ENCODE measurements at places on chromosomes 12 and 14.

DNA sequence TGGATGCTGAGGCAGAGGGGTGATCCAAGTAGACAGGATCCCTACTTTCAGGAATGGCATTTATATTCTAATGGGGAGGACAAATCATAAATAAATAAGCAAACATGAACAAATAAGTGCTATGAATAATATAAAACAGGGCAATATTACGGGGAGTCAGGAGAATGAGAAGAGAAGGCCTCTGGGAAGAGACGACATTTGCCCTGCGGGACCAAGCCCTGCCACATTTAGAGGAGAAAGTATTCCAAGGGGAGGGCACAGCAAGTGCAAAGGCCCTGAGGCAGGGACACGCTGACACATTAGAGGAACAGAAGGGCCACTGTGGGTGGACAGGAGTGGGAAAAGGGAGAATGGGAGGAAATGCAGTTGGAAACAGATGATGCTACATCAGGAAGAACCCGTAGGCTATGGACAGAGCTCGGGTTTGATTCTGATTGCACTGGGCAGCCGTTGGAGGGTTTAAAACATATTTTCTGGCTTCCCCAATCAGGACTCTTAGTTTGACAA is 1.3 kb downstream of the RNFT2 start:
- DNase-seq: no peak

DNA sequence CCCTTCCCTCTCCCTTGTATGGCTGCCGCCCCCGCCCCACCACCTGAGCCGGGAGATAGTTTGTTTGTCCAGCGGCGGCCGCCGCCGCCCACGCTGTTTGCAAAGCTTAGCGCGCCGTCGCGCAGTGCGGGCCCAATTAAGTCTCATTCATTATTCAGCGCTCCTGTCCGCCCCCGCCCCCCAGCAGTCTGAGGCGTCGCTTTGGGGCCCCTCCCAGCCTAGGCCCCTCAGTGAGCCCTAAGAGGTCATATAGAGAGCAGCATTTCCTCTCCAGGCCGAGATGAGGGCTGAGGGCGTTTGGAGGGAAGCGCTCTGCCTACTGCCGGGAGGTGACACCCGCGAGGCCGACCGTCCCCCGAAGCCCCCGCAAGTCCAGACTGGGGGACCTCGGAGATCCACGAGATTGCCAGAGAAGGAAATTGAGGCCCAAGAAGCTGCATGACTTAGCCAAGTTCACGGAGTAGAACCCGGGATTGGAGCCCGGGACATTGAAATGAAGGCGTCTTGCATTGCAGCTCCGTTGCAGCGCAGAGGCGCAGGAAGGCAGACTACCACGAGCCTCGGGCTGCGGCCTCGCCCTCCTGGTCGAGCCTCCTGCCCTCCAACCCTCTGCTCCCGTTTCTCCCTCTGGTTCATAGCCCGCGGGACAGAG is at the start of gene DNAJC22:
Gene DNAJC22, plus strand, starts transcription at position 230 of the 652 bp plus-strand sequence. CDS start 1,985 bp downstream, outside the sequence.
- no peak for DNase-seq

GRCh38 chr14:54567224-54567638 is 303 bp downstream of the SAMD4A start:
- no peak for DNase-seq

DNA sequence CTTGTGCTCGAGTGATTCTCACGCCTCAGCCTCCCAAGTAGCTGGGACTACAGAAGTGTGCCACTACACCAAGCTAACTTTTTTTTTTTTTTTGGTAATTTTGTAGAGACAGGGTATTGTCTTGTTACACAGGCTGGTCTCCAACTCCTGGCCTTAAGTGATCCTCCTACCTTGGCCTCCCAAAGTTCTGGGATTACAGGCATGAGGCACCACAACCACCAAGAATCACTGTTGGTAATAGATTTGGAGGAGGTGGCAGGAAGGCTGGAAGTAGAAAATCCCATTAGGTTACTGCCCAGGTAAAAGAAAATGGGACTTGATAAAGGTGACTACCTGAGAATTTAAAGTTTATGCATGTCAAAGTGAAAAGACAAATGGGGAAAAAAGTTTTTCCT is 1.4 kb upstream of the CDCA4 start:
- no peak for DNase-seq

GRCh38 chr12:124655698-124656516 is 88.5 kb upstream of the NCOR2 start:
- no peak for DNase-seq

DNA sequence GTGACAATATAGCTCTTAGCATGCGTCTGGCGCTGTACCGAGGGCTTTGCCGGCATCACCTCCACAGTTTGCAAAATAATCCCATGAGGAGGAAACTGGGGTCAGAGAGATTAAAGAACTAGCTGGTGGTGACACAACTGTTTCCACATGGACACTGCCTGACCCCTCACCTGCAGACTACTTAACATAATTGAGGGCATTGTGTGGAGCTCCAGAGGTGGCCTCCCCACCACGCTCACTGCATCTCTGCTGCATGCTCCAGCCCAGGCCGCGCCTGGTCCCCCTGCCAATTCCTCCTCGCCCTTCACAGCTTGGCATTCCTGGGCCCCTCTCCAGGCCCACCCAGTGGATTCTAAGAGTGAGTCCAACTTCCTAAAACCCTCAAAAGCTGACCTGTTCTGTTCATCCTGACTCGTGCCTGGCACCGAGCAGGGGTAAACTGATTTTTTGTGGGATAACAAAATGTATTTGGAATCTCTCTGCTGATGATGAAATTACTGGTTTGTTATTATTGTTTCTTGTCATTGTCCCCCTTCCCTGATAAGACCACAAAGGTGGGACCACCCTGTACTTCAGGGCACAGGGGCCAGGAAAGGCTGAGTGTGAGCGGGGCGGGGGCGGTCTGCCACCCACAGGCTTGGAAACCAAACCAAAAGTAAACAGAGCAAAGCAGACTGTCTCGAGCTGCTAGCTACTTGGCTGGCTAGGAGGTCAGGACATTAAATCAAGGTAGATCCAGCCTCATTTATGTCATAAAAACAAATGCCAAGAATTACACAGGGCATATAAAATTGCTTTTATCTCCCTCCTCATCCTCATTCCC is 40.6 kb downstream of the CHGA start:
- DNase-seq: no peak

DNA sequence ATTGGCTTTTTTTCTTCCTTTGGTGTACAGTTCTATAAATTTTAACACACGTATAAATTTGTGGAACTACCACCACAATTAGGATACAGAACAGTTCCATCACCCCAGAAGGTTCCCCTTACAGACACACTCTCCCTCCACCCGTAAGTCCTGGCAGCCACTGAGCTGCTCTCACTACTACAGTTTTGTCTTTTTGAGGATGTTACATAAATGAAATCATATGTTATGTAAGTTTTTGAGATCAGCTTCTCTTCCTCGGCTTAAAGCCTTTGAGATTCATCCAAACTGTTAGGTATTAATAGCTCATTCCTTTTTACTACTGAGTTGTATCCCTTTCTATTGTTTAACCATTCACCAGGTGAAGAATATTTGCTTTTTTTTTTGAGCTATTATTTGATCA is 74.3 kb upstream of the SLC24A4 start:
- DNase-seq: no peak

DNA sequence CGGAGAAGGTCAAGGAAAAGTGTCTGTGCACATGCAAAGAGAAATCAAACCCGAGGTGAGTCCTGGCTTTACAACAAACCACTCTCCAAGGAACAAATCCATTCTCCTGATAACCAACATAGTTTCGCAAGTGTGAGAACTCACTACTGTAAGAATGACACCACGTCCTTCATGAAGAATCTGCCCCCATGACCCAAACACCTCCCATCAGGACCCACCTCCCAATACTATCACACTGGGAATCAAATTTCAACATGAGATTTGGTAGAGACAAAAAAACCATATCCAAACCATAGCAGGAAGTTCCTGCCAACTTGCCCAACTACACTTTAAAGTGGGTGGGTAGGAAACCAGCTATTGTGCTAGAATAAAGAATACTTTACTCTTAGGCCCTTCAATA is 2.4 kb upstream of the ERC1 start:
- no peak for DNase-seq

- DNase-seq: no peak
Observed at GRCh38 chr12:46516238-46516932, 143.8 kb upstream of the SLC38A2 start.

GRCh38 chr14:72776701-72777261 is 117.1 kb downstream of the DPF3 start:
- DNase-seq: no peak

DNA sequence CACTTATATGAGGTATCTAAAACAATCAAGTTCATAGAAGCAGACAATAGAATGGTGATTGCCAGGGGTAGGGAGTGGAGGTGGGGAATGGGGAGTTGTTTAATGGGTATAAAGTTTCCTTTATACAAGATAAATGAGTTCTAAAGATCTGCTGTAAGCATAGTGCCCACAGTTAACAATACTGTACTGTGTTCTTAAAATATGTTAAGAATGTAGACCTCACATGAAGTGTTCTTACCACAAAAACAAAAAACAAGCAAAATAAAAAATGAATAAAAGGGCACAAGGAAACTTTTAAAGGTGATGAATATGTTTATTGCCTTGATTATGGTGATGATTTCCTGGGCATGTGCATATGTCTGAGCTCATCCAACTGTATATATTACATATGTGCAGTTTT is 211.8 kb downstream of the MSRB3 start:
- DNase-seq: no peak

DNA sequence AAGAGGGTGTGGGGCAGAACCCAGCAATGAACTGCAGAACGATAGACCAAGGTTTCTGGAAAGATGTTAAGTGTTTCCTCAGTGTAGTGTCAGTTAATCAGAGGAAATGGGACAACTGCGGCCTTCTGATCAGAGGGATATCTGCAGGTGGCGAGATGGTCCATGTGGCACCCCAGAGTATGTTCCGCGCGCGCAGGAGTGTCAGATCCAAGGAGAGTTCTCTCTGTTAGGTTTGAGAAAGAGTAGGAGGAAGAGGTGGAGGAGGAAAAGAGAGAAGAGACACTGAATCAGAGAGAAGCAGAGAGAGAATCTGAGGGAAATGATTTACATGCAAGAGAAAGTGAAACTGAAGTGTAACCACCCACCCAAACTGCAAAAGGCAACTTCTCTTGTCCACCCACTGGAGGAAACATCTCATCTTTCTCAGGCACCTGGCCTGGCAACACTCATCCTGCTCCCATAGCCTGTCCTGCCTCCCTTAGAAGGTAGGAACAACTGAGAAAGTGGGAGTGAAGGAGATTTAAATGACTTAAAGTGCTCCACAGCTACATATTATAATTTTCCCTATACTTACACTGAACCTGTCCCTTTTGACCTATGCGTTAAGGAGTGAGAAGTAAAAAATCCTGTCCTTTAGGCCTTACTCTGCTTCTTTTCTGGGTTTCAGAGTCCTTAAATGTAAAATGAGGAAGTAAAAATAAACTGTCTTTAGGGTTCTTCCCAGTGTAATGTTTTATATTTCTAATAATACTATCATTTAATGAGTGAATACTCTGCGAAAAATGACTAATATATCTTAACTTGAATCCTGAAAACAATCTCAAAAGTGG is 6.8 kb upstream of the TESPA1 start:
- peak; percentile 50 for DNase-seq

- DNase-seq: no peak
Observed at GRCh38 chr14:24774187-24774915, 140.4 kb upstream of the GZMB start.

Data from activated naive CD4-positive, alpha-beta T cell treated with anti-CD3 and anti-CD28 coated beads, Interleukin-2, amount 50 U/mL, for 16 hours (primary cell).